ENCODE measurements at places on chromosomes 7 and 10.

- DNase-seq: no peak
Measured at GRCh38 chr10:93807371-93807770, 49.6 kb downstream of the LGI1 start.

GRCh38 chr10:1526436-1527055 lies 210.8 kb downstream of the ADARB2 start:
- DNase-seq: no peak

DNA sequence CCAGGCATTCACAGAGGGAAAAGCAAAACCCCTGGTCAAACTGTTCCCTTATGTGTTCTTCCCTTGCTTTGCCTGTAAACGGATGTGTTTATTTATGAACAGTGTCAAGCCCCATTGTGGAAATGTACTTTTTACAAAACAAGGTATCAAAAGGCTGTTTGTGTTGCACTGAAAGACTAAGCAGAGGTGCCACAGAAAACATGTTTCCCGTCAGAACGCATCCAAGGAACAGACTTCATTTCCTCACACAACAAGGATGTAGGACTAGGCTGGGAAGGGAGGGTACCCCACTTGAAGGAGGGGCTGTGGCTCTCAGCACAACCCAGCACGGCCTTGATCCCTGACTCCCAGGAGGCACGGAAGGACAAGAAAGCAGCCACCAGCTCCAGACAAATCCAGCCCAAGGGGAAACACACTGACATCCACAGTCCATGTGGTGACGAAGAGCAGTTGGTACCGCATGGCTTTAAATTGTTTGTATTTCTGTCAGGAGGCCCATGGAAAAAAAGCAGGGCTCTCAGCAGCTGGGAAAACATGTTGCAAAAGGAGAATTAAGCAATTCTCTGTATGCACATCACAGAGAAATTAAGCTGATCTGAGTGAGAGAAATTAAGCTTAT lies 85.6 kb downstream of the RNF216 start:
- no peak for DNase-seq

GRCh38 chr7:84611391-84611790 lies 416.8 kb upstream of the SEMA3A start:
- DNase-seq: no peak

GRCh38 chr10:51171946-51172345 lies 97.7 kb downstream of the PRKG1 start:
- no peak for DNase-seq

GRCh38 chr10:78254013-78254412 lies 220.3 kb downstream of the RPS24 start:
- DNase-seq: no peak

DNA sequence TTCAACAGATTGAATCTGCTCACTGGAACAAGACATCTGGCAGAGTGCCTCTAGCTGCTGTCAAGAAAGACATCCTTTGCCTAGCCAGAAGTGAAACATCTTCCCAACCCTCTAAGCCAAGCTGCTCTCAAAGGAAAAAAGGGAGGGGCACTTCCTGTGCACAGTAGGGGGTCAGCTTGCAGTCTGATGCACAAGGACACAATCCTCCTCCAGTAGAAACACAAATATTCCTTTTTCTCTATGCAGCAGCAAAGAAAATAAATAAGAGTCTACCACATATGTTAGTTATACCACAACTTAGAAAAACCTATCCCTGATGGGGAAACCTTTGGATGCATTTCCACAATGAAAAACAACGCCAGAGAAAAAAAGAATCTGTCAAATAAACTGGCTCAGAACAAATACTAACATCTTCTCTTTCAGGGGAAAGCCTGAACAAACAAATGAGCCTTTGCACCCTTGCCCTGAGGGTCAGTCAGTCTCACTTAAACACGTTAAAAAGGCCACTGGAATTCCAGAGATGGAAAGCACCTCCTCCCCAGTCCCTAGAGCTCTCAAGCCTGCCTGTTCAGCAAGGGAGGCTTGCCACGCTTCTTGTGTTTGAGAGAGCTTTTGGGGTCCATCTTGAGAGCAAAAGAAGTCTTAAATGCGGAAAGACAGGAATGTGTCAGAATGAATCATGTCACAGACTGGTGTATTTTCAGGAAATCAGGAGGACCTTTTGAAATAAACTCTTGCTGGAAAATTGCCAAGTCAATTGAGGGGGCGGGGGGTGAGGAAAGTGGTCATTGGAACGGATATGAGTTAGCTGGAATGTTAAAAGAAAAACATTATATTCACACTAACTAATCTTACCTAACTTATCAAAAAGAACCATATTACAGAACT lies 7.5 kb downstream of the LAMB1 start:
- no peak for DNase-seq

DNA sequence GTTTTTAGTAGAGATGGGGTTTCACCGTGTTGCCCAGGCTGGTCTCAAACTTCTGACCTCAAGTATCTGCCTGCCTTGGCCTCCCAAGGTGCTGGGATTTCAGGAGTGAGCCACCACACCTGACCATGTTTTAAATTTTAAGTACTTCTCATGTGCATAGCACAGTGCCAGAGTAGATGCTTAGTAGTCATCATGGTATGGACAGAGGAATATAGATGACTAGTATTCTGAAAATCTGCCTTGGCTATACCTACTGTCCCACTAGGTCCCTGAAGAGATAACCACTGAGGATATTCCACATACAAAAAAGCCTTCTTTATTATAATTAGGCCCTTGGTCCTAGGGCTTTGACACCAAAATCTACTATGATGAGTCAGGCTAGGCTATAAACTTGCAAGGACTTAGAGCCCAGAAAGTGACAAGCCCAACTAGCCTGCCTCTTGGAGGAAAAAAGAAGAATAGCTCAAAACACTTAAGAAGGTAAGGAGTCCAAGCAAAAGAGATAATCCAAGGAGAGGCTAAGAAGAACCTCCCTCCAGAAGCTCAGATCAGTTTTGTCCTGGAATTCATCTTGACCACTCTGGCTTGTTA lies 34.0 kb downstream of the LUC7L2 start:
- no peak for DNase-seq

GRCh38 chr10:97770255-97770654 lies 1.5 kb downstream of the SFRP5 start:
- no peak for DNase-seq

DNA sequence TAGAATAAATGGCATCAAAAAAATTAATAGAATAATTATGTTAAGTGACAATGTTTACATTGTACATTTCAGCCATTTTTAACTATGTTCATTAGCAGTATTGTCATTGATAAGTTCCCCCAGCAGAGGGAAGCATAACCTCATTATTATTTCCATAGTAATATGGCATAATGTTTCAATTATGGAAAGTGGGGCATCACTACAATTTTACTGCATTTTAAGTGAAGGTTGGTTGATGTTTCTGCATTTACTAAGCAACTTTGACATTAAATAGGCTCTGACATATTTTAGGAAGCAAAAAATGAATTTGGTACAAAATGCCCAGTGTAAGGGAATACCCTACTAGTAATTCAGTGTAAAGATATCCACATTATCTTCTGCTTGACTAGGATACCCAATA lies 218.3 kb downstream of the SEMA3A start:
- no peak for DNase-seq

DNA sequence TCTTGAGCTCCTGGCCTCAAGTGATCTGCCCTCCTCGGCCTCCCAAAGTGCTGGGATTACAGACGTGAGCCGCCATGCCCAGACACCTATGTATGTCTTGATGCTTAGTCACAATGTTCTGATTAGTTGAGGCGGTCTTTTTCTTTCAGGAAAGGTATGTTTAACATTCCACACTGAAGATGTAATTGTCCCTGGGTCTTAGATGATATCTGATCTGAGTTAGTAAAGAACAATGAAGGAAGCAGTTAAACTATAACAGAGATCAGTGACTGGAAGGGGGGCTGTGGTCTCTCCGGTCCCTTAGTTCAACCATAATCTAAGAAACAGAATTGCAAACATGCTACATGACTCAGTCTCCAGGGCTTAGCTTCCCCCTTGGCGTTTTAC lies 31.5 kb upstream of the SH2D4B start:
- no peak for DNase-seq

- DNase-seq: no peak
Measured at GRCh38 chr7:37441386-37441760, 7.3 kb downstream of the ELMO1 start.

DNA sequence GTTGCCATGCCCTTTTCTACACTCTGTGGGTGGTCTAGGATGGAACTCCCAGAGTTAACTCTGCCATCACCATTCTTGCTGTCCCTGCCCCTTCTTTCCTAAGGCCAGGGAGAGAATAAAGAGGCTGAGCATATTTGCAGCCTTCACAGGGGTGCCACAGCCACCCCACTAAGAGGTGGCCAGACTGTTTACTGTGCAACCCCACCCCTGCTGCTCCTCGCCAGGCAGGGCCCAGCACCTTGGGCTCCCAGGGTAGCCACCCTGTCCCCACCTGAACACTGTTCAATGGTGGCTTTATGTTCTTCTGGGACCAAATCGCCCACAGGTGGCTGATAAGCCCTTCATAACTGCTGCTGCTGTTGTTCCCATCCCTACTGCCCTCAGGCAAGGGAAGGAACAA lies 198.9 kb downstream of the SNX13 start:
- DNase-seq: no peak

DNA sequence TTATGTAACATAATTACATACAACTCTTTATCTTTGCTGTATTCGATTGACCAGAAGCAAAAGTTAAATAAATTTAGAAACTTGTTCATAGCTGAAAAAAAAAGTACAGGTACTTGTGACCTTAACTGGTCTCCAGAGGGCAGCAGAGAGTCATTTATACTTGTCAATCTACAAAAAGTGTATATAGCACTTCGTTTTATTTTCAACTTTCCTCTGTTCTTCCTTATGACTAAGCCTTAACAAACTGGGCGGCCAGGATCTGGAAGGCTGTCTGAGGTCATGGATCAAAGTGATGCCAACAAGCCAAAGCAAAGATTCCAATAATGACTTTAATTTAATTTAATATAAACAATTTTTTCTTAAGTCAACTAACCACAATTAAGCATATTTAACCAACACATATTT lies 29.8 kb downstream of the C10orf67 start:
- DNase-seq: no peak

DNA sequence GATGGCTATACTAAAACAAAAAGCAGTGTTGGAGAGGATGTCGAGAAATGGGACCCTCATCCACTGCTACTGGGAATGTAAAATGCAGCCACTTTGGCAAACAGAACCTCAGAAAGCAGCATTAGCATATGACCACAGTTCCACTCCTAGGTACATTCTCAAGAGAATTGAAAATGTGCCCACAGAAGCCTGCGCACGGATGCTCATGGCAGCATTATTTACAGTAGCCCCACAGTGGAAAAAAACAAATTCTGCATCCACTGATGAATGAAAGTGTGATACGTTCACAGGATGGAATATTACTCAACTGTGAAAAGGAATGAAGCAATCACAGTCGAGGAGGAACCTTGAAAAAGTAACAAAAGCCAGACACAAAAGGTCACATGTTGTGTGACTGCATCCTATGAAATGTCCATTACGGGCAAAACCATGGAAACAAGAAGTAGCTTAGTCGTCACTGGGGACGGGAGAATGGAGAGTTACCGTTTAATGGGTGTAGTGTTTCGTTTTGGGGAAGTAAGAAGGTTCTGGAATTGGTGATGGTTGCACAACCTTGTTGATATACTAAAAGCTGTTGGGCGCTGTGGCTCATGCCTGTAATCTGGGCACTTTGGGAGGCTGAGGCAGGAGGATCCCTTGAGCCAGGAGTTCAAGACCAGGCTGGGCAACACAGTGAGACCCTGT lies 2.5 kb upstream of the UPK3B start:
- no peak for DNase-seq

- DNase-seq: no peak
Measured at GRCh38 chr7:128665057-128665456, 7.0 kb upstream of the GARIN1A start.

GRCh38 chr7:27130540-27131389 lies at the start of gene HOXA4:
Gene HOXA4, minus strand, starts transcription at chr7:27130757. Its CDS starts 24 bp downstream, at chr7:27130733.
- peak; percentile 47 for DNase-seq

GRCh38 chr7:17601921-17602320 lies 303.5 kb downstream of the AHR start:
- no peak for DNase-seq

- no peak for DNase-seq
Measured at GRCh38 chr7:98133181-98133580, 26.5 kb downstream of the LMTK2 start.

DNA sequence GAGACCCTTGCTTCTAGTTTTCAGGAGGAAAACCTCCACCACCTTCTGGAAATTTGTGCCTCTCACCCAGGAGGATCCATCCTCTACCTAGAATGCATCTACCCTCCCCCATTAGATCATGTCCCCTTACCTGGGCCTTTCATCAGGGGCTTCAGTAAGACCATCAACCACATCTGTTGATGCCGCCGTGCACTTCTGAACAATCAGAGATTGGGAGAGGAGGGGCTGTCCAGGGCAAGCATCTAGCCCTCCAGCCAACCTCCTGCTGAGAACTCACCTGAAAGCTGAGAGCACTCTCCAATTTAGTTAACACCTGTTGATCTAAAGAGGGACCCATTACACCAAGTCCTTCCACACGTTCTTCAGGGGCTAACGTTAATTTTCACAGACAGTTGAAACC lies 57.6 kb upstream of the PIK3CG start:
- no peak for DNase-seq

- no peak for DNase-seq
Measured at GRCh38 chr10:91035650-91036292, 114.9 kb upstream of the ANKRD1 start.

GRCh38 chr7:129828989-129829736 lies 123.6 kb downstream of the UBE2H start:
- DNase-seq: no peak

- DNase-seq: no peak
Measured at GRCh38 chr7:43164757-43165156, 52.3 kb downstream of the HECW1 start.

GRCh38 chr7:109873296-109873695 lies 1217.6 kb upstream of the LRRN3 start:
- no peak for DNase-seq

- no peak for DNase-seq
Measured at GRCh38 chr10:63265222-63265617, 132.1 kb downstream of the NRBF2 start.

DNA sequence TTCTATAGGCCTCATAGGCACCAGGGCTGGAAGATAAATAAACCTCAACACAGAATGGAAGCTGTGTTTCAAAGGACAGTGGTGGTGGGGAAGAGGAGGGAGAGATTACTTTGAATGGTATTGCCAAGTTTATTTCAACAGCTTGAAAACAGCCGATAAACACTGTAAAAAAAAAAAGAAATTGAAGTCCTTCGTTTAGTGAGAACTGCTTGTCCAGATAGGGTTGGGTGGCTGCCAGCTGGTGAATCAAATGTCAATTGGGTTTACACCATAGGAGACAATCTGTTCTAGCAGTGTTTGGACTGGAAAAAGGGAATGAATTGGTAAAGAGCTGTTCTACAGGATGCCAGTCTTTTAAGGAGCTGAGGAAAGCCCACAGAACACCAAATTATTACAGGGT lies 254.8 kb downstream of the PHF14 start:
- no peak for DNase-seq

DNA sequence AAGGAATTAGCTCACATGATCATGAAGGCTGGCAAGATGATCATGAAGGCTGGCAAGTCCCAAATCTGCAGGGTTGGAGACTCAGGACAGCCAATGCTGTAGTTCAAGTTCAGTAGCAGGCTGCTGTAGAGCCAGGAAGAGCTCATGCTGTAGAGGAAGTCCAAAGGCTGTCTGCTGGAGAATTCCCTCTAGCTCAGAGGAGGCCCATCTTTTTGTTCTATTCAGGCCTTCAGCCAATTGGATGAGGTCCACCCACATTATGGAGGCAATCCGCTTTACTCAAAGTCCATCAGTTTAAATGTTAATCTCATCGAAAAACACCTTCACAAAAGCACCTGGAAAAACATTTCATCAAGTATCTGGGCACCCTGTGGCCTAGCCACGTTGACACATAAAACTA lies 24.8 kb upstream of the FAM171A1 start:
- no peak for DNase-seq

All from cortex of kidney (tissue), 1 donor.